ENCODE measurements at places on chromosomes 3 and 15.
A peak's percentile ranks its signal among the peaks of the same experiment; 100 is the strongest.

DNA sequence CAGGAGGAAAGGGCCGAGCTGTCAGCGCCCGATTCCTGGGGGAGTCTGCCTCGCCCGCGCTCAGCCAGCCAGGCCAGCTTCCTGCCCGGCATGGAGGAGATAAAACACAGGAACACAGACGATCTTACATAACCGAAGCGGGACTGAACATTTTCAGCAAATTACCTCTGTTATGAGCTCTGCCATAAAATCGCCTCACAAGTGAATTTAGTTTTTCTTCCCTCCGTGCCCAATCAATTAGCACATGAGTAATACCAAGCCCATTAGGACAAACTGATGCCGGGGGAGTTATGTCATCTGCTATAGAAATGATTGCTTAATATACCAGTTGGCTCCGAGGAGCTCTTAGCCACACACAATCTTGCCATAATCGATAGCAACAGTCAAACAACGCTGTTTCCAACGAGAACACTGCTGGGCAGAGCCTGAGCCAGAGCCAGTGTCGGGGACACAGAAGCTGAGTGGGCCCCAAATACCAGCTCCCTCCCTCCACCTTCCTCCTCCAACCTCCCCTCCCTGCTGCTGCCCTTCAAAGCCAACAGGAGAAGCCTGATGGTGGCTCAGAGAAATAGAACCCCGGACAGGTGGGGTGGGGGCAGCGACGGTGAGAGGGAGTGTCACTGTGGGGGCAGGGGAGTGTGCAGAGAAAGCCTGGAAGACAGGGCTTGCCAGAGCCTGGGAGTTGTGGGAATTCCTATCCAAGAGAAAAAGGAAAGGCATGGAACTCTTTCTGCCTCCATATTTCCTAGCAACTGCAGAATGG is 279.4 kb upstream of the TLE3 start:
- DNase-seq = peak; percentile 59

- no peak for DNase-seq
Observed at GRCh38 chr3:191376516-191377141, 46.3 kb upstream of the UTS2B start.

- DNase-seq = no peak
Observed at GRCh38 chr15:40313531-40314398, 6.0 kb upstream of the PLCB2 start.

DNA sequence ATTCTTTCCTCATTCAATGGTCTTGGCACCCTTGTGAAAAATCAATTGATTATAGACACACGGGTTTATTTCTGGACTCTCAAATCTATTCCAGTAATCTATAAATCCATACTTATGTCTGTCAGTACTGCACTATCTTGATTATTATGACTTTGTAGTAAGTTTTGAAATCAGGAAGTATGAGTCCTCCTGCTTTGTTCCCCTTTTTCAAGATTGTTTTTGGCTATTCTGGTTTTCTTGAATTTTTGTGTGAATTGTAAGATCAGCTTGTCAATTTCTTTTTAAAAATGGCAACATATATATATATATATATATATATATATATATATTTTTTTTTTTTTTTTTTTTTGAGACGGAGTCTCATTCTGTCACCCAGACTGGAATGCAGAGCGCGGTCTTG is 32.3 kb upstream of the CFAP20DC start:
- no peak for DNase-seq

GRCh38 chr15:80512726-80513660 is 108.8 kb downstream of the ARNT2 start:
- DNase-seq = no peak
